HL-60 (cell line): ENCODE measurements at places on chromosomes 1 and 21.

DNA sequence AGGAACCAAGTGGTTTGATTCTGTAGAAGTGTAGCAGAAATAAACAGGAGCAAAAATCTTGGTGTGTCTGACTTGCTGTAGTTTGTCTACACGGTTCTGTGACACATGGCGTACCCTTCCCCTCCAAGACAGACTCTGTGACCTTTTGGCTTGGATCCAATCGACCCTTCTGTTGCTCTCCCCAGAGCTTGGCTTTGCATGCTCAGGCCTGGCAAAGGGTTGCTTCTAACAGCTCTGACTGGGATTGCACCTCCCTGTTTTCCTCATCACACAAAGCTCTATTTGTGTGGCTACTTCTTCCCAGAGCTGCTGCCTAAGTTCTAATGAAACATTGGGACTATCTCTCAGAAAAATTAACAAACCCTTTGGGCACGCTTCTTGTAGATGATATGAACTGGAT is 24.0 kb downstream of the NGF start:
- no peak for DNase-seq

- no peak for DNase-seq
Observed at GRCh38 chr1:36092798-36093185, 4.1 kb downstream of the ADPRS start.

DNA sequence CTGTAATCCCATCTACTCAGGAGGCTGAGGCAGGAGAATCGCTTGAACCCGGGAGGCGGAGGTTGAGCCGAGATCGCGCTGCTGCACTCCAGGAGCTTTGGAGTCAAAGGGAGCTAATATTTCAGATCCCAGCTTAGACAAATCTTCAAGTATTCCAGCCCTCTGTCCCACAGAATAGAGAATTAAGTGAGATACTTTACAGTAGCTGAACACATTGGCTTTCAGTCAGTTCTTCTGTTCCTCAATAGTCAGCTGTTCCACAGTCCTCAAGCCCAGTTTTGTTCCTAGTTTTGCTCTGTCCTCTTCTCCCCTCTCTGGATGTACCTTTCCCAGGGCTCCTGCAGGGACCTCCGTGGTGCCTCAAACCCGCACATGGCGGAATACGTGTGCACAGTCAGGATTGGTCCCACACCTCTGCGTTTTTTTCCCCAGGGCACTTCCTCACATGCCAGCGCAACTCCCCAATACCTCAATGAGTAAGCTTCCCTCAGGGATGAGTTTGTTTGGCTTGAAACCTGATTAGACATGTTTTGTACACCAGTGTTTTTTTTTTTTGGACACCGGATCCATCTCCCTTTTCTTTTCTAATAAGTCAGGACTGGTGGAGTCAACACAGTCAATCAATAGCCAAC is 1.2 kb downstream of the MFN2 start:
- DNase-seq: no peak

DNA sequence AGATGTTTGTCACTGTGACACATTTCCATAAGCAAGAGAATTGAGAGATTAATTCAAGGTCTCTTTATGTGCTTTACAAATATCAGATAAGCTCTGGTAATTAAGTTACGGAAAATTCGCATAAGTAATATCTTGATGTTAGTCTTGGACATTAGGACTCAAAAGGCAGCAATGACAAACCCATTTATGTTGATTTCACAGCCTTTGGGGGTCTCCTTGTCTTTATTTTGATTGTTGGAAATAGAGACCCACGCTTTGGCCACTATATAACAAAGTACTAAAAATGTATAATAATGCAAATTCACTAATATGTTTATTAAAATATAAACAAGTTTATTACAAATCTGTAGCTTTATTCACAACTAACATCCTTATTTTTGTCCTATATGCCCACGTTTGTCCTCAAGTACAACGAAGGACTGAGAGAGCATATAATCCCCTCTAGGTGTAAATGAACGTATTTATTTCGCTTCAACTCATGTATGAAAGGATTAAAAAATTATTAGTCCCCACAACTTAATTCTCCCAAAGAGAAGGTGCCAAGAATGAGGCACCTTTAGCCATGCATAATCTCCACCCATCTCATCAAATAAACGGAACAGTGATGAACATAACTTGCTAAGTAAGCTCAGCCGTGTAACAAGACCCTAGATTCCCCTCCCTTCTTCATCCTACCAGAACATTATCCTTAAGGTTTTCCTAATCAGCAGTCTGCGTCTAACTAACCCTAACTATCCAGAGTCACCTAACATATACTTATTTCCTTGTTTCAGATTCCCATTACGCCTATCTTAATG is 1.6 kb upstream of the LAMC1 start:
- no peak for DNase-seq

DNA sequence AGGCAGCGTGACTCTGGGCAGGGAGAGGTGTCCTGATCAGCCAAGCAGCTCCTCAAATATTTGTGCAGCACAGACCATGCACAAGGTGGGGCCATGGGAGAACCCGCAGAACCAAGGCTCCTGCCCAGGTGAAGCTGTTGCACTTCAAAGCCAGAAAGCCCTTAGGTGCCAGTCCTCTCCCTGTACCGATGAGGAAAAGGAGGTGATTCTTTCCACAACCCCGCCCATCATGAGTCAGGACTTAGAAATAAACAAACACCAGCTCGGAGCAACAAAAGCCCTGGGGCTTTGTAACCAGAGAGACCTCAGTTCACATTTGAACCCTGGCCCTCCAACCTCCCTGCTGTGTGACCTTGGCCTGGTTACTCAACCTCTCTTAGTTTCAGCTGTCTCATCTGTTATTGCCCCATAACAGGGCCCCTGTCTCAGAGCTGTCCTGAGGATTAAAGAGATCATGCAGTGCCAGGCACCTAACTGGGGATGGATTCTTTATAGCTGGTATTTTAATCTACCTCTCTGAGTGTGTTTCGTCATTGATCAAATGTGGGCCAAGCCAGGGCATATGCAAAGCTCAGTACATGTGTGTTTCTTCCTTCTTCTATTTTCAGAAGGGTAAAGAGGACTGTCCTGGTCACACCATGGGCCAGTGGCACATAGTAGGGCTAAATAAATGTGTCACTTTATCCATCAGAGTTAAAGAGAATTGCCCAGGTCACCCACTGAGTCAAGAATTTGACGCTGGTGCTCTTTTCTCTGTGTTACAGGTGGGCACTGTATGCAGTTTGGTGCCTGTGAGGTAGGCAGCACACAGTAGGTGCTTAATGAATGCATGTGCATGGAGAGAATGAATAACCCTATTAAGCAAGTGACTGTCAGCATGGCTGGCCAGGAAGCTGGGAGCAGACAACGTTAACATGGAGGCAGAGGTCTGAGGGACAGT is 1.4 kb downstream of the LDLRAD1 start:
- no peak for DNase-seq

GRCh38 chr1:50106095-50106761 is 2.5 kb upstream of the ELAVL4 start:
- DNase-seq: no peak

DNA sequence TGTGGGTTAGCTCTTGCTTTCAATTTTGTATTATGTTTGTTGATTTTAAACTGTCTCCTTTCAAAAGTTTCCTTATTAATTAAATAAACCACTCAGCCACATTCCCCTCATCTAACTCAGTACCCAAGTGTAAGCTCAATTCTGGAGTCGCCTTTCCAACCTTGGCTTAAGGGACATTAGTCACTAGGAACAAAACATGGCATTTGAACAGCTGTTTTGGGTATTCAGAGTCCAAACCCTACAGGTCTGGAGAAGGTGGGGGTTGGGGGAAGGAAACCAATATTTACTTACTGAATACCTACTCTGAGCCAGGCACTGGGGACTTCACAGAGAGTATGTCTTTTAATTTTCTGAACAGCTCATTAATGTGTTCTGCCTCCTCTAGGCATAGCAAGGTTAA is 117.2 kb upstream of the JUN start:
- no peak for DNase-seq

DNA sequence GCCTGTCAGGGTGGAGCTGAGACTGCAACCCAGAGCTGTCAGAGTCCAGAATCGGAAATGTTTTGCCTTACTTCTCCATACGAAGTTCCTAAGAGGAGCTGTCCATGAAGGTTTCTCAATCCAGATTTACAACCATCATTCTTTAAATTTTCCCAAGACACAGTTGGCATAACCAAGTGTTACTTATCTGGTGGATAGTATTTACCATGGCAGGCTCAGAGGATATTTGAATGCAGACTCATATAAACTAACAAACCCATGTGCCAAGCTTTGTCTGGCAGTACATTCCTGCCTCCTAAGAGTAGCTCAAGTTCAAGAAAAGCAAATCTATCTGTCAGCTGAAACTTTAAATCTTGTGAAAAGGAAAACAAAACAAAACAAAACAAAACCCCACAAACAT is 267.9 kb downstream of the ZNF326 start:
- no peak for DNase-seq

DNA sequence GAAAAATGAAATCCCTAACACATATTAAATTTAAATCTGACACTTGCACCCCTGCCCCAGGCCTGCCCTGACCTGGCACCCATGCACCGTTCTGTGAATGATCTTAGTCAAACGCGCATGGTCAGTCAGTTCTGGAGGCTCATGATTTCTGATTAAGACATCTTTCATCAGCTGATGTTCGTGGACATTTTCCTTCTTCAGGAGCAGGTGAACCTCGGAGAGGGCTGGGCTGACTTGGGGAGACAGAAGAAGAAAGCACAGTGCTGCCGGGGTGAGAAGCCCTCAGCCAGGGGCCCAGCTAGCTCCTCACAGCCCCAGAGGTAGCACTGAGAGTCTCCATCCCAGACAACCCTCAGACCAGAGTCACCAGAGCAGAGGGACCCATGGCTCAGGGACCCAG is 134.5 kb upstream of the AJAP1 start:
- no peak for DNase-seq

DNA sequence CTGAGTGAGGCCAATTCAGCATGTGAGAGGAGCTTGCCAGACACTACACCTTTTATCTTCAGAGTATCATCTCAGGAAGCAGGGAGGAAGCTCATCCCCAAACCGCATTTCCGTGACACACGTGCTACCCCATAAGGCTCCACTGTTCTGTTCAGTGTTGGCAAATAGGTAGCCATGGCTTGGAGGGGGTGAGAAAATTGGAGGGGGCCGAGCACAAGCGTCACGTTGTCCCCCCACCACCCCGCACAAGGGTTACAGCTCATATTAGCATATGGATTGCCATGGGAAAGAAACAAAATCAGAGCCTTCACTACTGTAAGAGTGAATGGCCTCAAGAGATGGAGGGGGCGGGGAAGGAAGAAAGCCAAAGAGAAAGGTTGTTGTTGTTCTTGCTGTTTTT is 46.7 kb downstream of the OLIG1 start:
- DNase-seq: no peak

- no peak for DNase-seq
Observed at GRCh38 chr1:10794724-10795275, 1.6 kb downstream of the CASZ1 start.

- DNase-seq: no peak
Observed at GRCh38 chr1:43345120-43345519, 7.5 kb downstream of the MPL start.

- no peak for DNase-seq
Observed at GRCh38 chr1:170583186-170583585, 51.2 kb downstream of the GORAB start.

DNA sequence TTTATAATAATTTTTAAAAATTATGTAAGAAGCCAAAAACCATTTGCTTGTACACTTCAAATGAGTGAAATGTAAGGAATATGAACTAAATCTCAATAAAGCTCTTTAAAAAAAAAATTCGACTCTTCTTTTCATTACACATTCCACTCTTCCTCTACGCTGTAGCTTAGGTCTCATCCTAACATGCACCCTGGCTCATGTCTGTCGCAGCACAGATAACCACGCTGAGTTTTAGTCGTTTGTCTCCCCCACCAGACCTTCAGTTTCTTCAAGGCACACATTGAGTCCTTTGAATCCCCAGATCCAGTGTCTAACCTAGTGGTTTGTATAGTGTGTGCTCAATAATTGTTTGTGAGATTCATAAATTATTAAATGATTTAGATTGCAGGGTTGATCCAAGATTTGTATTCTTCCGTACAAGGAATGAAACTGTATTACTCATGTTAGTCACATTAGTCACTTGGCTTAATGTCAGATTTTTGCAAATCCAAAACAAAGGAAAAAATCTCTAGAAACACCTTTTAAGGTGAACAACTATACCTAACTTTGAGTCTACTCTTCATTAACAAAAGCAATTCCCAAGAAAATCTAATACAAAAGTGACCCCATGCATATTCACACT is 57.3 kb downstream of the SLC25A24 start:
- DNase-seq: no peak

GRCh38 chr21:44449473-44450363 is 5.6 kb upstream of the LRRC3 start:
- DNase-seq: no peak

- no peak for DNase-seq
Observed at GRCh38 chr1:56817716-56818463, 1.3 kb downstream of the FYB2 start.
